Stimulated activated CD8-positive, alpha-beta memory T cell treated with anti-CD3 and anti-CD28 coated beads, Interleukin-7, amount 100 ng/mL, for 4 hours (primary cell): ENCODE measurements at places on chromosomes 12 and 14.

GRCh38 chr14:53581504-53581903 lies 375.1 kb downstream of the BMP4 start:
- DNase-seq = no peak

DNA sequence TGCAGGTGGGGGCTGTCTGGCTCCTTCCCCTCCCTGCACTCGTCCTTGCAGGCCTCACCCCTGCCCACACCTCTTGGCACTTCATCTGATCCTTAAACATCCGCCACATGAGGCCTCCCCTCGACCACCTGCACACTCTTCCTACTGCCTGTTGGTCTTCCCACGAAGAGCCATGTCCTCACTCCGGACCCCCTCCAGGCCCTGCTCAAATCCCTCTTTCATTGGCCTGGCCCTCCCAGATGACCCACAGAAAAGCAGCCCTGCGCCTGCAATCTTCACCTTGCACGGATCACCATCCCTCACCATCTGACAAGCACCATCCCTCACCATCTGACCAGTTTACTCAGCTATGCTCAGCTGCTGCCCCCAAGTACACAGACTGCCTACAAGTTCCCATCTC lies 193.6 kb downstream of the BCL11B start:
- DNase-seq = no peak

- DNase-seq = no peak
Measured at GRCh38 chr12:86233126-86233525, 23.1 kb downstream of the MGAT4C start.

DNA sequence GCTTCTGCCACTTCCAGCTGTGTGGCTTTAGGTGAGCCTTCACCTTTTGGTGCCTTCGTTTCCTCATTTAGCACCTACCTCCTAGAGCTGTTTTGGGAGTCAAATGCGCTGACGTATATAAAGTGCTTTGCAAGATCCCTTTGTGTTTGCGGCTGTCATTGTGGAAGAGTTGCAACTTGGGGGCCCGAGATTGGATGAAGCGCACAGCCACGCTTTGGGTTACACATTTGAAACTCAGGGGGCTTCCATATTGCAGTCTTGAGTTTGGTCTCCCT lies 636 bp upstream of the ARL6IP4 start:
- no peak for DNase-seq

DNA sequence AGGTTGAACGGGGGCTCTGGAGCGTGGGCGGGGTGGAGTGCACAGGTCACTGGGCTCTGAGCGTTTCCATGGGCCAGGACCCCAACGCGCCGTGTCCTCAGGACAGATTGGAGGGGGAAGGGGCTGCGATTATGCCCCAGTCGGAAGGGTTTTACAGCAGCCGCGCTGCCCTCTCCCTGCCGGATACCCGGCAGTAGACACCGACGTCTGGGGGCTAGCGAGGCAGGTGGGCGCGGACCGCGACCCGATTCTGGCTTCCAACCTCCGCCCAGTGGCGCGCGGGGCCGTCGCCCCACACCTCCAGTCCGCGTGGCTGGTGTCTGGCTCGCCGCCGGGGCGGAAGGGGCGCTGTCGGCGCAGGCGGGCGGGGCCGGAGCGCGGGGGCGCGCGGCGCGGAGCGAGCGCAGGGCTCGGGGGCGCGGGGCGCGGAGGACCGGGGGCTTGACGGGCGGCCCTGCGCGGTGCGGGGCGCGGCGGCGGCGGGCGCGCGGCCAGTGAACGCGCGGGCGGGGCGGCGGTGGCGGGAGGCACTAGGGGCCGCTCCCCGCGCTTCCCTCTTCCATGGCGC lies 2.4 kb upstream of the KIF26A start:
- DNase-seq = no peak

- no peak for DNase-seq
Measured at GRCh38 chr12:49937639-49938300, 12.8 kb upstream of the AQP2 start.

DNA sequence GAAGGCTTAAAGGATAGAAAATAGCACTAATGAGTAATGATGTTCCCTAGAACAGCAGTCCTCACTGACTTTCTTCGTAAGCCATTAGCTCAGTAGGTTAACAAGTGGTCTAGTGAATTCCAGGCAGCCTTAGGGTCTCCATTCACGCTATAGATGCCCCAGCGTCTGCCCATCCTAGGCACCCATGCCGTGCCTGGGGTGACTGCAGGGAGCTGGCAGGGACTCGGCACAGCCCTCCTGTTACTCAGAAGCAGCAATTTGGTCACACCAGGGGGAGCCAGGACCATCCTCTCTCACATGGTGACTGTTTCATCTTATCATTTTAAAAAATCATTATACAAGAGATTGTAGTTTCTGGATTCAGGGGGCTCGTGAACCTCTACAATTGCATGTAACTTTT lies 66.0 kb upstream of the TRAF3 start:
- DNase-seq = no peak

DNA sequence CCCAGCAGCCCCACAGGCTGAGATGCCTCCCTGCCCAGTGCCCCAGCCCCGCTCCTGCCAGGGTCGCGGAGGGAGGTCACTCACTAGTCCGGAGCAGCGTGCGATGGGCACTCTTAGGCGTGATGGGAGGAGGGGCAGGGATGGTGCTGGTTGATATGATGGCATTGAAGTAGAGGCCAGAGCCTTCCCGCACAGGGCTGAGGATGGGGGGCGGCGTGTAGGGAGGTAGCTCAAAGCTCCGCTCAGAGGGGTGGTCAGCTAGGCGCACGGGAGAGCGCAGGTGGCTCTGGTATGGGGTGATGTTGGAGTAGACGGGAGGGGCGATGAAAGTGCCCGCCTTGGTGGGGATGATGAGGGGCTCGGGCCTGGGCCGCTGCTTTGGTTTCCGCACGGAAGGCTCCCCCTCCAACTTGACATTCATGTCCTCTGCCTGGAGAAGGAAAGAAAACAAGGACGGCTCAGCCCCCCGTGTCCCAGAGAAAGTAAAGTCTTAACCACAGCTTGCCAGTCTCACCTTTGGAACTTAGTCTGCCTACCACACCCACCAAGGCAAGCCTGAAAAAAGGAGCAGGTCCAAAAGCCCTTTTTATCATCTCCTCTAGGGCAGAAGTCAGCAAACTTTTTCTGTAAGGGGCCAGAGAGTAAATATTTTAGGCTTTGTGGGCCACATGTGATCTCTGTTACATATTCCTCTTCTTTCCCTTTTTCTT lies 15.5 kb upstream of the PNMA1 start:
- DNase-seq = no peak

GRCh38 chr12:116878567-116879508 lies 2.4 kb downstream of the HRK start:
- DNase-seq = no peak
